ENCODE measurements at places on chromosomes 1 and 21.

GRCh38 chr1:193036337-193037047 is 22.7 kb downstream of the UCHL5 start:
- no peak for DNase-seq

- DNase-seq = no peak
Observed at GRCh38 chr1:17128361-17128760, 9.1 kb upstream of the PADI2 start.

DNA sequence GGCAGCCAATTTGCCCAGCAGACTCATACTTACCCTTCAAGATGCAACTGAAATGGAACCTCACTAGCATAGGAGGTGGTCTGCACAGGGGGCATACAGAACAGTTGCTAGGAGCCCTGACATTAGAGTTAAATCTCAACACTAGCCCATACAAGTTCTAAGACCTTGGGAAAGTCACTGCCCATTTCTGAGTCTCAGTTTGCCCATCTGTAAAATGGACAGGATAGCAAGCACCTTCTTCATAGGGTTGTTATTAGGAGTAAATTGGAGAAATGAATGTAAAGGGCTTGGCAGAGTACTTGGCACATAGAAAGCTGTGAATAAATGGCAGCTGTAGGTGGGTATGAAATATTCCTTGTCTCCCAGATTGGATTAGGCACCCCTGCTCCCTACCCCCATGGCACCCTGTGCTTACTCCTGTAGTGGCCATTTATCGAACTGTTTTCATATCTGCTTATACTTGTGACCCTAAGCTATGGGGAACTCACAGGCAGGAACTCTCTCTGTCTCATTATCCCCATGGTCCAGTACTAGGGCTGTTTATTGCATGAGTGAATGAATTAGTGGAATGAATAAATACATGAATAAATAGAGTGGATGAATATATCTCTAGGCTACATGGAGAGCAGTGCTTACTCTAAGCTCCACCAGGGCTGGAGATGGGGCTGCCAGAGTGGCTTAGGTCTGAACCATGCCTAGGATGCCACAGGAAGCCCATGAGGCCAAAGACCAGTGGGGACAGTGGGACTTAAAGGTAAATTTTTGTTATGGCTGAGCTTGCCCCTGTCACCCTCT is 152.6 kb downstream of the PLPP3 start:
- no peak for DNase-seq

DNA sequence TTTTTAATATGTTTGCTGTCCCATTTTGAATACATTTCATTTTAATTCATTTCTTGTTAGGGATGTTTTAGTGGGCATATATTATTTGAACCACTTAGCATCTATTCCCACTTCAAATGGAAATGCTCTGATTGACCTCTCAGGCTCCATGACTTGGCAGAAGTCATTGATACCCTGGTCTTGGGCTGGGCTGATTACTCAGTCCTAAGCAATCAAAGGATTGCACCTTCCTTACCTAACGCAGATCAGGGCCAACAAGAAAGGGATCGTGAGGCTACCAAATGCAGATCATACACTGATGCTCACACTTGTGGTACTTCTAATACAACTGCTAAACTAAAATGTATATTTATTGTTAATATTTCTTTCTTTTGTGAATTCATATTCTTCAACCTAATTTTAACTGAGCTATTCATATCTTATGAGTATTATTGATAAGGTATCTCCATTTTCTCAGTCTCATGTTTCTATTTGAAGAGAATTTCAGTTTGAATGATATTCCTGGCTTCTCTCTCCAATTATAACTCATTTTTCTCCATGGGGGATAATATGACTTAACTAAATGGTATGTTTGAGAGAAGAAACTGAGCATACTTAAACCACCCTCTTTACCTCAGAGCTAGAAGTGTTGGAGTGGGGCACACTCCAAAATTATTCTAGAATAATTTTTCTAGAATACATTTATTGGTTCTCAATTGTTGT is 615.5 kb upstream of the ADAMTS5 start:
- no peak for DNase-seq

GRCh38 chr1:227994632-227995300 is 12.0 kb upstream of the WNT3A start:
- DNase-seq = no peak

GRCh38 chr1:159141584-159142390 is 29.6 kb upstream of the CADM3 start:
- DNase-seq = no peak

GRCh38 chr1:235161685-235162327 is 756 bp upstream of the RBM34 start:
- DNase-seq = no peak

Measured in RWPE2 (cell line).